ENCODE measurements at places on chromosomes 1 and 21.

- no peak for DNase-seq
Measured at GRCh38 chr1:1783320-1783719, 5.0 kb upstream of the NADK start.

- DNase-seq, result no peak
Measured at GRCh38 chr1:75745276-75745675, 20.8 kb downstream of the ACADM start.

- DNase-seq, result no peak
Measured at GRCh38 chr1:62790716-62791115, 6.8 kb downstream of the ATG4C start.

DNA sequence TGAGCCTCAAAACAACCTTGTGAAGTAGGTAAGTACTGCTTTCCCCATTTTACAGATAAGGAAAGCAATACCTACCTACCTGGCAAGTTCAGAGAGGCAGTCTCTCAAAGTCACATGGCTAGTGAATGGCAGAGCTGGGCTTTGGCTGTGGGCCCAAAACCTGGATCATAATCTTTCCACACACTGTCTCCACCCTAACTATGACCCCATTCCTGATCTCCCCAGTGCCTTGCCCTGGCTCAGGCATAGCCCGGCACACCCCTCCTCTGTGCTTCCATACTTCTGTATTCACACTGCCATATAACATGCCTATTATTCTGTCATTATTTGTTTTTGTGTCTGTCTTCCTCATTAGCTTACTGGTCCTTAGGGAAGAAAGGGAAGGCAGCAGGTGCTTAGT, 15.9 kb downstream of the GNG12 start:
- no peak for DNase-seq

GRCh38 chr1:87880098-87880760, 551.5 kb downstream of the LMO4 start:
- DNase-seq, result no peak

DNA sequence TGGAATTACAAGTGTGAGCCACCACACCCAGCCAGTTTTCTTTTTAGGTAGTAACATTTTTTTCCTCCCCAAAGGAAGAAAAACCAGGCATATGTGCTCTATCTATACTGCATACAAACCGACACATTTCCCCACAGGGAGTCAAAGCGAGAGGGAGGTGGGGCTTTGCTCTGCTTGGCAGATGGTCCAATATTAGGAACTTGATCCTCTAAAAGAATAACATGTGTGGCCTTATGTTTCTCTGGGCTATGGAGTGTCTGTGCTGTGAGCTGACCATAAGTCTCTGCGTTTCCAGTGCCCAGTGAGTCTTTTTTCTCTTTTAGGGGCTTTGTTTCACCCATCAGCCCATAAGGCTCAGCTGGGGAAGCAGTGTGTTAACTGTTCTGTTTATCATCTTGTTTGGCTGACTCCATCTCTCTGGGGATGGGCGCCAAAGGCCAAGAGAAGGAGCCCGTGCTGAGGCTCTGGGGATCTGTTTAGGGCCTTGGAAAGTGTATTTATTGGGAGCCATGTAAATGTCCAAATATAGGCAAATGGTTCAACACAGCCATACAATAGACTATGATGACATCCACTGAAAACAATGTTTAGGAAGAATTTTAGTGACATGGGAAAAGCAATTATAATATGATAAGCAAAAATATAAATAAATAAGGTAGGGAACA, 20.2 kb downstream of the LMOD1 start:
- DNase-seq, result no peak

DNA sequence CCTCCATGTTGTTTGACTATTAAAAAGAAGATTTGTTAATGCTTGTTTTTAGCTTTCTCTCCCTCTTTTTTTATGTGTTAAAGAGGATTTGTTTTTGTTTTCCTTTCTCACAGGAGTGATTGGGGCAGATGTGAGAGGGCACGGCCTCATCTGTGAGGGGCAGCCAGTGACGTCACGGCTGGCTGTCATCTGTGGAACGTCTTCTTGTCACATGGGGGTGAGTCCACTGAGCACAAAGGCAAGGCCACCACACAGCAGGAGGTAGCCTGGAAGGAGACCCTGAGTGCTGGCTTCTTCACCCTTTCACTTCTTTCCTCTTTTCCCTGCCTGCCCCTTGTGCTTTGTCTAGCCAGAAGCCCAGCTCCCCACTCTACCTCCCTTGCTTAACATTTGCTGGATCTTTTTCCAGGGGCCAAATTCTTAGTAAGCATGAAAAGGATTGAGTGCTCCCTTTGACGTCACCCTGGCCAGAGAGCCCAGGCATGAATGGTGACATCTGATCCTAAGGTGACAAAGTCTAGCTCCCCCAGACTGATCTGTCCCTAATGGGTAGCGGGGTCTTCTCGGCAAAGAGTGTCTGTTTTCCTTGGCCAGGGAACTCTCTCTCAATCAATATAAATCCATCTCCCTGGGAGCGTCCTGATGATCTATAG, 257.2 kb downstream of the FGGY start:
- no peak for DNase-seq

- DNase-seq, result no peak
Measured at GRCh38 chr1:174680101-174680500, 232.3 kb downstream of the GPR52 start.

GRCh38 chr1:33428661-33429060, 2.2 kb downstream of the PHC2 start:
- DNase-seq, result no peak

GRCh38 chr1:211566431-211567025, 12.4 kb downstream of the SLC30A1 start:
- no peak for DNase-seq

DNA sequence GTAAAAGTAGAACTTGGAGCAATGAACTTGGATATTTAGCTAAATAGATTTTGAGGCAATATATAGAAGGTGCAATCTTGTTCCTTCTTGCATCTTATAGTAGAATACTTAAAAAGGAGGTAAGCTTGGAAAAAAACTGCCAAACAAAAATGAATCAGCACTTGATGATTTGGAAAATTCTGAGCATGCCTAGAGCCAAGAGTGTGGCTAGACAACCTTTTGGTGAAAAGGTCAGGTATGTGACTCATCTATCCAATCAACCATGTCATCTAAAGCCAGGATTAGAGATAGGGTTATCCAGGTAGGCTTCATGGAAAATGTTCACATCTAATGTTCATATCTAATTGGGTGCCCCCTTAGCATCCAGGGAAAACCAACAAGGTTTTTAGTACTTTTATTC, 515.0 kb downstream of the COL11A1 start:
- no peak for DNase-seq

DNA sequence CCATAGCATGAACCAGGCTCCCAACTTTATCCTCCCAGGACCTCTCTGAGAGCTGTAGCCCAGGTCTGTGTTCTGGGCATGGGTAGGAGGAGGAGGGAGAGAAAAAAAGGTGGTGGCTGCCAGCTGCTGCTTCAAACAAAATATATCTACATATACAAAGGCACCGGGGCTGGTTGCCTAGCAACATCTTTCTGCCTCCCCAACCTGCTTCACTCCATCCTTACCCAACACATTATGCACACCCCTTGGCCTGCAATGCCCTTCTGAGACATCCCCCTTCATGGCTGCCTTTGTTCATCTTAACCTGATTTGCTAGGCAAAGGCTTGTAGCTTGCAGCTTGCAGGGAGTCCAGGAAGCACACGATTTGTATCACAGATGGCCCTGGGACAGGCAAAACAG, 27.2 kb upstream of the ATP1A1 start:
- no peak for DNase-seq

Data from memory B cell (primary cell).